Stimulated activated CD8-positive, alpha-beta memory T cell treated with anti-CD3 and anti-CD28 coated beads, Interleukin-7, amount 100 ng/mL, for 1 hour (primary cell): ENCODE measurements at places on chromosomes 11 and 22.

DNA sequence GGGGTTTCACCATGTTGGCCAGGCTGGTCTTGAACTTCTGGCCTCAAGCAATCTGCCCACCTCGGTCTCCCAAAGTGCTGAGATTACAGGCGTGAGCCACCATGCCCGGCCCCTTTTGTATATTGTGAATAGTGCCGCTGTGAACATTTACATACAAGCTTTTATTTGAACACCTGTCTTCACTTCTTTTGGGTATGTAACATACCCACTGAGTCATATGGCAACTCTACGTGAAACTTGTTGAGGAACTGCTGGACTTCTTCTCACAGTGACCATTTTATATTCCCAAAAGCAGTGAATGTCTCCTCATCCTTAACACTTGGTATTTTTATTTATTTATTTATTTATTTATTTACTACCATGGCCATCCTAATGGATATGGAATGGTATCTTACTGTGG is 3.9 kb upstream of the SCT start:
- no peak for DNase-seq

- no peak for DNase-seq
These were observed 52.2 kb upstream of the PAX6 start for GRCh38 chr11:31863170-31863832.

GRCh38 chr11:12810568-12810894 is 136.3 kb downstream of the TEAD1 start:
- no peak for DNase-seq

DNA sequence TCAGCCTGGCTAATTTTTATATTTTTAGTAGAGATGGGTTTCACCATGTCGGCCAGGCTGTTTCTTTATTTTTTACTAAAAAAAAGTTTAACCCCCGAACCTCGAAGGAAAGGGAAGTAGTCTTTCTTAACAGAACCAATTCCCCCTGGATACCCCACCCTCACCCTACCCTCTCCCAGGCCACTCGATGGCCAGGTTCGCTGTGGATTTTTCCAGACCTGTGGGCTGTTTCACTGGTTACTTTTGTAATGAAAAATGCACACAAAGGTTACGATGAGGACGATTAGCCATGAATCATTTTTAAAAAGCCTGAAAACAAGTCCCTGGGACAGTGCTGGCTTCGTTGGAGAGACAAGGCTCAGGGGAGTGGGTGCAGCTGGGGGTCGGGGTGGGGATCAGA is 2.5 kb downstream of the TSPO start:
- DNase-seq, result no peak

DNA sequence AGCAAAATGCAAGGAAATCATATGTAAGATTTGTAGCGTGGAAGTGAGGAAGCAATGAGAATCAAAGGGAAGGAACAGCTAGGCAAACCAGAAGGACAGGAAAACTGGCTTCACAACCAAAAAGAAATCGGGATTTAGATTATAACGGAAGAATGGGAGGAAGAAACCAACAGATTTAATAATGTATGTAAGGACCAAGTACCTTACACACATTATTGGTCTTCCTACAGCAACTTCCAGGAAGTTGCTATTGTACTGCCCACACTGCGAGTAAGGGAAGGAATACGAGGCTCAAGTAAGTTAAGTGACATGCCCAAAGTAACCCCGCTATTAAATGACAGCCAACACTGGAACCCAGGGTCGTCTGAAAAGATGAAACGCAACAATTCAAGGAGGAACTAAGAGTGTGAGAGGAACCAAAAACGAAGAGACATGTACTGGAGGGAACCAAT is 473 bp downstream of the TXN2 start:
- DNase-seq, result no peak

- no peak for DNase-seq
These were observed 15.4 kb upstream of the ST14 start for GRCh38 chr11:130144141-130144540.

DNA sequence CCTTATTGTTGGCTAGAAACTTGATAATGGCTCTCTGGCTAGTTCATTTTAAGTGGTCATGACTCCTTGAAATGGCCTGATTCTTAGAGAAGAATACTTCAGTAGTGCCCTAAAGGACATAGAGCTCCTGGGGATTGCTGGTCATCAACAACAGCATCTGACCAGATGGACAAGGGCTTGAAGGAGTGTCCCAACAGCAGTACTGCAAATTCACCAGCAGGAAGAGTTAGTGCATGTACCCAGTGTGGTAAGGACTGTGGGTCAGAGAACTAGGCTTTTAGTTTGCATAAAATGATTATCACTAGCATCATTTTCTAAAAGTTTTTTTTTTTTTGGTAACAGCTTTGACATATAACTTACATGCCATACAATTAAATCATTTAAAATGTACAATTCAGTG is 39.5 kb upstream of the CUL5 start:
- no peak for DNase-seq

- no peak for DNase-seq
These were observed 27.9 kb upstream of the PAK1 start for GRCh38 chr11:77501758-77502157.

GRCh38 chr11:15434529-15434928 is 319.8 kb downstream of the INSC start:
- no peak for DNase-seq

- no peak for DNase-seq
These were observed 22.3 kb upstream of the DGCR8 start for GRCh38 chr22:20057596-20058268.

GRCh38 chr22:29190051-29190450 is 15.6 kb upstream of the EMID1 start:
- DNase-seq, result no peak

- DNase-seq, result no peak
These were observed 41.4 kb upstream of the CREB3L1 start for GRCh38 chr11:46235777-46236688.

DNA sequence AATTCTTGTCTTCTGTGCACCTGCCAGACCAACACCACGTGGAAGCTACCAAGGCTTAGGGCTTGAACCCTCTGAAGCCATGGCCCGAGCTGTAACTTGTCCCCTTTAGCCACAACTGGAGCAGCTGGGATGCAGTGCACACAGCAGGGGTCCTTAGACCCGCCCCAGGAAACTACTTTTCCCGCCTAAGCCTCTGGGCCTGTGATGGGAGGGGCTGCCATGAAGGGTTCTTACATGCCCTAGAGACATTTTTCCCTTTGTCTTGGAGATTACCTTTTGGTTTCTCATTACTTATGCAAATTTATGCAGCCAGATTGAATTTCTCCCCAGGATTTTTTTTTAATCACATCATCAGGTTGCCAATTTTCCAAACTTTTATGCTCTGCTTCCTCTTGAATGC is 9.7 kb downstream of the PATE3 start:
- DNase-seq, result no peak

DNA sequence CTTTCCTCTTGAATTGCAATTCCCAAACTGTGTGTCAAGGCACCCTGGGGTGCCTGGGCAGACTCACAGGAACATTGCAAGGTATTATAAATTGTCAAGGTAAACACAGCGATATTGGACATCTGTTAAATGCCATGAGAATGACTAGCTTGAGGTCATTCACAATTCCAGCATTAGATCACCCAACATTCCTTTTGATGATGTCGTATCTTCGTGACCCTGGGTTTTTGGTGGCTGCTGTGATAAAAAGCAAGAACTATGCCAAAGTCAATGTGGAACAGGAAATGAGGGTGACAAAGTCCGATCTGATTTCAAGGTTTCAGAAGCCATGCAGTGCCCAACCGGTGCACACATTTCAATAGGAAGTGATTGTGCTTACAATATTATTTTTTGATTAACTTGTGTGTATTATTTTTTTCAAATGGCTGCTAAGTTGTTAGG is 458.4 kb downstream of the MIAT start:
- no peak for DNase-seq
